ENCODE measurements at places on chromosomes 16 and 17.

DNA sequence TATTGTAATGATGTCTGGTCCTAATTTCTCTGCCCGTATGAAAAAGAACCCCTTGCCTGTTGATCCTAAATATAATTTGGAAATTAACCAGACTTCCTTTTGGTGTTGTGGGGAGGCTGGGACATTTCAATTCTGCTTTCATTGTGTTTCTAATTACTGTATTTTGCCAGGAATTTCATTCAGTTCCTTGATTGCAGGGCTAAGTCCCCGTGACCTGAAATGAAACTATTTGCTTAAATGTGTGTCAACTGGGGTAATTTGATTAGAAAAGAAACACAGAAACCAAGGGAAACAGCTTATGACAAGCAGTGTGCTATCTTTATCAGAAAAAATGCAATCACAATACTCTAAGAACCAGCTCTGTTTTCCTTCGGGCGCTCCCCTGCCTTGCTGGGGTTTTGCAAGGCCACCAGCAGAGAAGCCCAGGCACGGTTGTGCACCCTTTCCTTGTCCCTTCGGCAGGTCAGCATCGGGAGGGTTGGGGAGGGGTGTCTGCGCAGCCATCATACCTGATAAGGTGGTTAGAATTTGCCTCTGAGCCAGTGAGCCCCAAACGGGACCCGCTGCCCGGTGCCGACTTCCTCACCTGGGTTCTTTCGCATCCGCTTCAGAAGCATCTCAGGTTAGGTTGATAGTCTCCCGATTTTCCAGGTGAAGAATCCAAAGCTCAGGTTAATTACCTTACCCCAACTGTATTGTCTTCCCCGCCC, 19.4 kb downstream of the KLHL36 start:
- H3K4me3 ChIP-seq: no peak overlapping the region
- no peak overlapping the region for H3K27ac ChIP-seq
- H3K4me1 ChIP-seq: peaks cover 5% of the 10 kb centered on the region

- H3K27ac ChIP-seq: no peak overlapping the region
- H3K36me3 ChIP-seq: no peaks in the 10 kb centered on the region
- peak; percentile 22 for DNase-seq
Observed at GRCh38 chr17:39951924-39952679, 10.7 kb upstream of the GSDMA start.

DNA sequence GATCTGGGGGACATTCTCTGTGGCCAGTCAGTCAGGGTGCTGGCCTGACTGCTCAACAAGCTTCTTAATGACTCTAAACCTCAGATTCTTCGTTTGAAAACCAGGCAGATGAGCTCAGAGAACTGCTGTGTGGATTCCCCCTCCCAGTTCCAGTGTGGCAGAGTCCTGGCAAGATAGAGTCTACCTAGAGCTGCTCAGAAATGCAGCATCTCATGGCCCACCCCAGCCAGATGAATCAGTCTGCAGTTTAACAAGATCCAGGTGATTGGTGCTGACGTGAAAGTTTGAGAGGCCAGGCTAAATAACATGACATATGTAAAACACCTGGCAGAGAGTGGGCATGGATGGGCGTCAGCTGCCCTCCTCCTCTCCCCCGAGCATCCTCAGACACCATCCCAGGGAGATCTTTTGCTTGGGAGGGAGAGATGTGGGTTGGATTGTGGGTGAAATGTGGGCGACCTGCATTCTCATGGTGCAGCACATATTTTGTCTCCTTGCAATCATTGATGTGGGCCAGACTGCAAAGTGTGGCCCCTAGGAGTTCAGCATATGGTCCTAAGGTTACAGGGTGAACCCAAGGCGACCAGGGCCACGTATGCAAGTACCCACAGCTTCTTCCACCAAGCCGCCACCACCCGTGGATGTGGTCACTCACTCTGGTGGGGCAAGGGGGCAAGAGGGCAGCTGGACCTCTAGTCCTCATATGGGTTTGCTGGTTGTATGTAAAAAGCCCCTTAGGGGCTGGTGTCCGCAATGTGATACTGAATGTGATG, 19.5 kb downstream of the SOCS3 start:
- H3K27ac ChIP-seq: no peak overlapping the region
- no peak overlapping the region for H3K4me3 ChIP-seq
- no peaks in the 10 kb centered on the region for H3K27me3 ChIP-seq
- no peak for DNase-seq
- no peaks in the 10 kb centered on the region for H3K36me3 ChIP-seq

- H3K27ac ChIP-seq: no peak overlapping the region
- H3K36me3 ChIP-seq: no peaks in the 10 kb centered on the region
Observed at GRCh38 chr16:50899951-50900350, 158.1 kb downstream of the CYLD start.

- peaks cover 45% of the 10 kb centered on the region for H3K36me3 ChIP-seq
- H3K4me1 ChIP-seq: no peaks in the 10 kb centered on the region
- no peaks in the 10 kb centered on the region for H3K27me3 ChIP-seq
- H3K4me3 ChIP-seq: no peak overlapping the region
- no peak overlapping the region for H3K27ac ChIP-seq
- no peak for DNase-seq
Observed at GRCh38 chr16:68826652-68827051, 16.7 kb upstream of the TANGO6 start.

Measured in body of pancreas (tissue), 4 donors.